B cell (primary cell): ENCODE measurements at places on chromosomes 16 and 17. TPM values are rescaled to one million over a fixed set of nuclear protein-coding genes. Genes with fewer than 3 reads are reported as not detected.

- DNase-seq: no peak
Observed at GRCh38 chr17:49079840-49080663, 52.5 kb upstream of the B4GALNT2 start.

The TP53TG3F gene
- total RNA-seq: not detected in 2 replicates

The B3GNT9 gene
- 1.2 and 1.6 TPM in 2 replicates for total RNA-seq

DNA sequence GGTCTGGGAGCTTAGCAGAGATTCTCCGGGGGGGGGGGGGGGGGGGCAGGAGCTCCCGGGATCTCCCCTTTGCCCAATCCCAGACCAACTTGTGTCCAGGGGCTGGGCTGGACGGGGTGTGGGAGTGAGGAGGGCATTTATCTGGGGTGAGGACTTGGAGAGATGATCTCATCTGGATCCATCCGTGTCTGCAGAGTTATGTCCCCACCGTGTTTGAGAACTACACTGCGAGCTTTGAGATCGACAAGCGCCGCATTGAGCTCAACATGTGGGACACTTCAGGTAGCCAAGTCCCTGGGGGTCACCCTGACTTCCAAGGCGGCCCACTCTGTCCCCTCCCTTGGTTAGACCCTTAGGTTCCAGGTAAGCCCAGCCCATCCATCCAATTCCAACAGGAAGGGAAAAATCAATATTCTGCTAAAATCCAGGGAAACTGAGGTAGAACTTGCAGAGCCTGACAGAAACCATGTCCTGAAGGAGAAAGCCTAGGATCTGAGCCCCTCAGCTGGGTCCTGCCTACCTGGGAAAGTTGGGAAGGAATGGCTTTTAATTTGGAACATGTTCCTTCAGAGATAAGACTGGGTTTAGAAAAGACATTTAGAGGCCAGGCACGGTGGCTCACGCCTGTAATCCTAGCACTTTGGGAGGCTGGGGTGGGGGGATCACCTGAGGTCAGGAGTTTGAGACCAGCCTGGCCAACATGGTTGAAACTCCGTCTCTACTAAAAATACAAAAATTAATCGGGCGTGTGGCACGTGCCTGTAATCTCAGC is 921 bp downstream of the RND2 start:
- DNase-seq: no peak

GRCh38 chr16:26672206-26672605 is 394.5 kb upstream of the C16orf82 start:
- DNase-seq: no peak

DNA sequence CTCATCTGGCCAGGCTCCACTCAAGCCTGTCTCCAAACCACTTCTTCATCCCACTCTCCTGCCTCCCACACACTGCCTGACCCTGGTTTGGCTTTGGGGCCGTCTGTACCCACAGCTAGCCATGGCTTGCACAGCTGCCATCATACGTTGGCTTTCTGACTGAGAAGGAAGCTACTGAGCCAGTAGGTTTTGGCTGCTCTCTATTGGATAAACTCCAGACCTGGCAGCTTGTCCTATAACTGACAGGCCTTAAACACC is 3.9 kb downstream of the MIF4GD start:
- no peak for DNase-seq

The CDK5R1 gene
- total RNA-seq: 6.2 and 7.2 TPM in 2 replicates

The SPAG9 gene
- 64.1 and 69.3 TPM in 2 replicates for total RNA-seq

The ARHGAP27 gene
- 159 and 162 TPM in 2 replicates for total RNA-seq
